Spleen (tissue), 13 donors: ENCODE measurements at places on chromosomes 7 and 10.

DNA sequence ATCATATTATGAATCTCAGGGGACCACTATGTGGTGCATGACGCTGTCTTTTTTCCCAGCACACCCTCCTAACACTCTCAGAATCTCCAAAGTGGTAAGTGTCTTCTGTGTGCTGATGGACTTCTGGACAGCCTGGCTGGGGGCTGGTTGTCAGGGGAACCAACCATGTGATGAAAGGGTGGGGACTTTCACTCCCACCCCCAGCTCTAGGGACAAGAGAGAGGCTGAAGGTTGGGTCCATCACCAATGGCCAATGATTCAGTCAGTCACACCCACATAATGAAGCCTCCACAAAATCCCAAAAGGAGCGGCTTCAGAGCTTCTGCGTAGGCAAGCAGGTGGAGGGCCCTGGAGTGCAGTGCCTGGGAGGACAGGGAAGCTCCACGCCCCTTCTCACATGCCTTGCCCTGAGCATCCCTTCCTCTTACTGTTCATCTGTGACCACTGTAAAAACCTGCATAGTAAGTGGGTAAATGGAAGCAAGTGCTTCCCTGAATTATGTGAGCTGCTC, 44.6 kb downstream of the RASGEF1A start:
- peak; percentile 35 for DNase-seq

DNA sequence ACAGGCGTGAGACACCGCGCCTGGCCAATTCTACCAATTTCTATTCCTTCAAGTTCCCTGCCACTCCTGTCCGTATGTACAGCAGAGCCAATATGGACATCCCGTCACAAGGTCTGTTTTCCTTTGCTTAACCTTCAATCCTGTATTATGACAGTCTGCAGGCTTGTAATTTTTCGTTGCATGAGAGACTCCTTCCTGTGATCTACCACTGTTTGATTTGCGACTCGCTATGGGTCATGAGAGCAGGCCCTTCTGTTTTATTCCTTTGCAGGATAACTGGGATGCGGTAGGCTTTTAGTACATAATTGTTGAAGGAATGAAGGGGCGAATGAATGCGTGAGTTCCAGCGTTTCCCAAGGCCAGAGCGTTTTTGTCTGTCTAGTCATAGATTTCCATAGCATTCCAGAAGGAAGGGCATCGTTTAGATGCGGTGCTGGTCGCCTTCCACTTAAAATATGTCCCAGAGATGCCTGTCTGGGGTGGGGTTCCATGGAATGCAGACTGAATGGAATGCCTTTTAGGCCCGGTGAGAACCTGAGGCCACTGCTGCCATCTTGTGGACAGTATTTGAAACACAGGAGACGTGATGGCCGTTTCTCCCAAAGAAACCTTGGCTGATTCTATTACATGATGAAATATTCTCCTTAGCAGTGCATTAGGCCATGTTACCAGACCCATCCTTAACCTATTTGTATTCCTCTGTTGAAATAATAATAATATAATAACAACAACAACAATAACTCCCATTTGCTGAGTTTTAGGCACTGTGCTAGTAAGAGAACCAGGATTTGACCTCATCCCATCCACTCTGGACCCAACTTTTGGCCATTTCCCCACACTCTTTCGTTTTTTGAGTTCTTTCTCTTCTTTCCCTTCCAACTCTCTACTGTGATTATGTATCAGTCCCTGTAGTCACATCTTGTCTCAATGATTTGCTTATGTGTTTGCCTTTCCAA, 193.2 kb downstream of the MYOF start:
- DNase-seq: no peak

- no peak for DNase-seq
Measured at GRCh38 chr7:3517344-3517743, 216.3 kb downstream of the SDK1 start.

DNA sequence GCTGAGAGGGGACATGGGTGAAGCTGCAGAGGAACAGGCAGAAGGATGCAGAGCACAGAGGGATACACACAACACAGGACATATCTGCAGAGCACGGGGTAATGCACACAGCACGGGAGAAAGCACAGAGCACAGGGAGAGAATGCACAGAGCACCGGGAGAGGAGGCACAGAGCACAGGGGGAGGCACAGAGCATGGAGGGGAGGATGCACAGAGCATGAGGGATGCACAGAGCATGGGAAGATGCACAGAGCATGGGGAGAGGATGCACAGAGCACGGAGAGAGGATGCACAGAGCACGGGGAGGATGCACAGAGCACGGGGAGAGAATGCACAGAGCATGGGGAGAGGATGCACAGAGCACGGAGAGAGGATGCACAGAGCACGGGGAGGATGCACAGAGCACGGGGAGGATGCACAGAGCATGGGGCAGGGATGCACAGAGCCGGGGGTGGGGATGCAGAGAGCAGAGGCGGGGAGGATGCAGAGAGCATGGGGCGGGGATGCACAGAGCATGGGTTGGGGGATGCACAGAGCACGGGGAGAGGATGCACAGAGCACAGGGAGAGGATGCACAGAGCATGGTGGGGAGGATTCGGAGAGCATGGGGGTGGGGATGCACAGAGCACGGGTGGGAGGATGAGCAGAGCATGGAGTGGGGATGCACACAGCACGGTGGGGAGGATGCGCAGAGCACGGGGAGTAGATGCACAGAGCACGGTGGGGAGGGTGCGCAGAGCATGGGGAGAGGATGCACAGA, 230.0 kb downstream of the ADAM12 start:
- no peak for DNase-seq

- DNase-seq: no peak
Measured at GRCh38 chr10:34373211-34373610, 441.9 kb downstream of the PARD3 start.

DNA sequence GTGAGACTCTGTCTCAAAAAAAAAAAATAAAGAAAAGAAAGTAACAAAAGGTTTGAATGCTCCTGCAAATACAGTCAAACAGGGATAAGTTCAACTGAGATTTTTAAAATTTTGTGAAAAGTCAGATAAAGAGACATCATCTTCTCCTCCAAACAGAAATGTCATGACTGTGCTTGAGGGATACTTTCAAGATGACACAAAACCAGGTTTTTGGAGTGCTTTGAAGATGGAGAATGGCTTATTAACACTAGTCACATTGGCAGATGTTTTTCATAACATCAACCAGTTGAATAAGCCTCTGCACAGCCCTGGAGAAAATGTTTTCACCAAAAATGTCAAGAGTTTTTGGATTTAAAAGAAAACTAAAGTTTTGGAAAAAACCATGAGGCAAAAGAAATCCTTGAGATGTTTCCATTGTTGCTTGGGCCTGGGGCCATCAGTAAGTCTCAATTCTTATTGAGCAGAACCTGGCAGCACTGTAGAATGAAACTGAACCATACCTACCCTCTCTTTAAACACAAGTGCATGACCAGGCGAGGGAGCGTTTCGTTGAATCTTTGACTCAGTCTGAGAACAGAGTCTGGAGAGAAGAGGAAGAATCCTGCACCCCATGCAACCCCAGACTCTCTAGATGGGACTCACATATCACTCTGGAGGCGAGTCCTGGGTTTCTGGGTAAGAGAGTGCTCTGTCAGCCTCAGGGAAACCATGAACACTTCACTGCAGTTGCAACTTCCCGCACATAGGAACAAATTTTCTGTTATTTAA, 37.4 kb upstream of the PRKCQ start:
- DNase-seq: no peak

DNA sequence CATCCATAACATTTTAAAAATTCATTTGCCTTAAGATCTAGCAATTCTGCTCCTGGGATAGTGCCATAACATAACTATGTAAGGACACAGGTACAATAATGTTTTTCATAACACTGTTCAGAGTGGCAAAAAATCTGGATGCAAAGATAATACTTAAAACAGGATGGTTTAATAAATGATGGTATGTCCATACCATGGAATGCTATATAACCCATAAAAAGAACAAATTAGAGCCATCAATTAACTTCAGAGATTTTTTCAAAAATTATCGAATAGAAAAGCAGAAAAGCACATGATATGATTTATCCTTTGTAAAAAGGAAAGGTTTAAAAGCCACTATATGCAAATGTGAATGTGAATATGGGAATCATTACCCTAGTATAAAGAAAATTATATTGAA, 193.4 kb upstream of the LRRN3 start:
- no peak for DNase-seq

GRCh38 chr10:26216585-26217395, at the start of gene GAD2:
TSS of gene GAD2 (plus strand) at chr10:26216774. CDS start at chr10:26216810, 36 bp downstream.
- DNase-seq: no peak

DNA sequence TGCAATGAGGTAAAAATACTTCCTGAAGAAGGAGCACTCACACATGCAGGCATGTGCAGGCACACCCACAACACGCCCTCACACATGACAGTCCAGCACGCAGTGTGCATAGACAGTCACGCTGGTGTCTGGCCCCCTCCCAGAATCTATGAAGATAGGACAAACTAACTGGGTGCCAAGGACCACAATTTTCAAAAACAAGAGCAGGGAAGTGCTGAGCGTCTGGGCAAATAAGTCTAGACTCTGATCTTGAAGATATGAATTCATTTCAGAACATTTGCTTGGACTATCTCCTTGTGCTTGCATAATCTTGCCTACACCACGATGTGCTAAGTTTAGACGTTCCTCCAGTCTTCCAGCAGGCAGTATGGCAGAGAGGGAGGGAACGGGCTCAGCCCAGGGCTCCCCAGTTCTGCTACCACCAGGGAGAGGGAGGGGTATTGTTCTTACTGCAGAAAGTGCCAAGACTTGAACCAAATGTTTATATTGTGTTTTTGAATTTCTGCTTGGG, 276.5 kb upstream of the KLF6 start:
- no peak for DNase-seq

DNA sequence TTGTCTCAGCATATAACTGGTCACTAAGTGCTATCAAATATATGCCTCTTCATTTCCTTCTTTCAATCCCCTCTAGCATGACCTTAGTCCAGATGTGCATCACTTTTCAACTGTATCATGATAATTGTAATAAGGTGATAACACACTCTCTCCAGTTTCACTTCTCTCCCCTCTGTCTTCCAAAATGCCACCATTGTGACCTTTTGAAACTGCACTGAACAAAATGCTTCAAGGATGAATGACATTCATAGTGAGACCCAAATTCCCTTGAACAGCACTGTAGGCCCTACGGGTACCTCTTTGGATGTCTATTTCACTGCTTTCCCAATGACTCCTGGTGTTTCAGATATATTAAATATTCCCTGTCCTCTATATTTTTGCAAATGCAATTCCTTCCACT, 224.8 kb downstream of the DNAJB9 start:
- DNase-seq: no peak

DNA sequence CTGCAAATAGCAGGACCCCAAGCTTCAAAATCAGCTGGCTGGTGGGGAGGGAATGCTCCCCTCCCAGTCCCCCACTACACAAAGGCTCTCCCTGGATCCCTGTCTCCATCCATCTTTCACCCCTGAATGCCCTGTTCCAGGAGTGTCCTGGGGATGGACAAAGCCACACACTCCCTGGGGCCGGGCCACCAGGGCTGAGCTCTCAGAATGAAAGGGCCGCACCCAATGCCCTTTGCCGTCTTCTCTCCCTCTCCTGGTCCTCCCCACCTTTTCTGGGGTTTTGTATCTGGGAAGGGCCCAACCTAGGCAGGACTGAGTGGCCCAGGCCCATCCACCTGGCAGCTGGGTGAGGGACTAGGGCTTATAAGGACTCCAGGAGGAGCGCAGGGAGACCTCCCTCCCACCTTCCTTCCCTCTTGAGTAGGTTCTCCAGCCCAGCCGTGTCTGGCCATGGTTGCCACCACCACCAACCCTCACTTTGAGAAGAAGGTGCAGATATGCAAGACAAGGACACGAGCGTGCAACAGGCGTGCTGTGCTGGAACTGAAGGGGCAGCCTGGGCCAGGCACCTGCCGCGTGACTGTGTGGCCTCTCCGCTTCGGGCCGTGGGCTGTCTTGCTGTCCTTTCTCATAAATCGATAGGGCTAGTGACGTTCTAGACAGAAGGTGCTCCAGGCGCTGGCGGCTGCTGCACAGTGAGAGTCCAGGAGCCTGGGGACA, 157.1 kb downstream of the TCERG1L start:
- DNase-seq: peak; percentile 62

GRCh38 chr7:81031996-81032395, 113.1 kb upstream of the SEMA3C start:
- no peak for DNase-seq

DNA sequence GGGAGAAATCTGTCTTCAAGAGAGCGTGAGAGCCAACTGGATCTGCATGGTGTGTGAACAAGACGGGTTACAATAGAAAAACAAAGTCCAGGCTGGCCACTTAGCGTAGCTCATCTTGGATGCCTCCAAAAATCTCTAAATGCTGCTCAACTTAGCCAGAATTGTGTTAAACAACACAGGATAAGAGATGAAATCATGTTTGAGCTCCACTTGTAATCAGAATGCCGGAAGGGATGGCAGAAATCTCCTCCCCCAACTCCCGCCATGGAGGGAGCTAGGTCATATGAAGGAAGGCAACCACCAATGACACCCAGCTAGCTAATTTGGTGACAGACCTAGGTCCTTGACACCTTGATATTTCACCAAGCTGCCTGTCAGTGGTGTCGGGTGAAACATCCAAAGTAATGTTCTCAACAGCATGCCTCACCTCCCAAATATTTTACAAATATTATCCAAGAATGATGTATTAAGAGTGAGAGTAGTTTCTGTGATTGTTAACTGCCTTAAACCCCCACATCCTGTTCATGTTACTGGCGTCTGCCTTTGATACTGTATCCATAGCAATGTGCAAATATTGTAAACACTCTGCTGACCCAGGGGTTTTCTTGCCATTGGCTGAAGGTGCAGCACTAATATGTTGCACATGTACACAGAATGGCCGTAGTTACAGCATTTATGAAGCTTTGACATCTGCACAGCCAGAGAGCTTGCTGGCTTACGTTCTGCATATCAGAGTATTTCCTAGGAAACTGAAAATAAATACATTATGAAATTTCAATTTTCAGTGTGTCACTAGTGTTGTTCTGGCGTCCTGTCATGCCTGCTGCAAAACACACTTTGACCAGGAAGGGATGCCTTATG, 25.8 kb downstream of the TMEM254 start:
- DNase-seq: no peak

DNA sequence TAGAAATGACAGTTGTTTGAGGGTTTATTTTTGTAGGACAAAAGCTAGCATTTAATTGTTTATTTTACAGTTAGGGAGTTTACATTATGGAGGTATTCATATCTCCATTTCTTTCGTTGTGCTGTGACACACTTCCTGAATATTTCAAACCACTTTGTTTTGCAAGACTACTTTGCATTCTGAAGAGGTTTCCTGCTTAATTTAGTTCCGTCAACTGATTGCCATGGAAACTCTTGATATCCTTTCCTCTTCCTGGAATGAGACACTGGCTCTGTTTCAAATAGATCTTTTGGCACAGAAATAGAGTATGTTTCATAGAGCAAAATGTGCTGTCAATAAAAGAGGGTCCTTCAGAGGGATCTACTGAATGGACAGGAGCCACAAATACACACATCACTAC, 159.5 kb upstream of the AGR3 start:
- DNase-seq: no peak

- peak; percentile 47 for DNase-seq
Measured at GRCh38 chr10:5576780-5577624, 52.2 kb downstream of the CALML3 start.

DNA sequence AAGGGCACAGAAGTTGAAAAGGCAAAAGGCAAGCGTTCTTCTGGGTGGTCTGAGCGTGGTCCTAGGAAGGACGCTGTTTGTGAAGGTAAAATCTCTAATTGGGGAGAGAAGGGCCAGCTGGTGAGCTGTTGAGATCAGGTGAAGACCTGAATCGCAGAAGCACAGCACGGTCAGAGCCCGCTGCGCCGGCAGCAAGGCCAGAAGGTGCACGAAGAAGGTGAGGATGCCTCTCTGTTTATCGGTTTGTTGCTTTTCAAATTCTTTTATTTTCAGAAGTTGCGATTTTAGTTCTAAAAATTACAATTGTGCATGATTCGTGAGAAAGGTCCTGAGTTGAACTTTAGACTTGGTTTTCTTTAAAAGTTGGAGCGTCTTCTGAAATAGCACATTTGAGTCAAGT, 247.8 kb upstream of the FOXK1 start:
- DNase-seq: no peak
